ENCODE measurements at places on chromosomes 16 and 17.

GRCh38 chr16:86911437-86911958 lies 333.1 kb downstream of the FOXL1 start:
- DNase-seq = no peak

DNA sequence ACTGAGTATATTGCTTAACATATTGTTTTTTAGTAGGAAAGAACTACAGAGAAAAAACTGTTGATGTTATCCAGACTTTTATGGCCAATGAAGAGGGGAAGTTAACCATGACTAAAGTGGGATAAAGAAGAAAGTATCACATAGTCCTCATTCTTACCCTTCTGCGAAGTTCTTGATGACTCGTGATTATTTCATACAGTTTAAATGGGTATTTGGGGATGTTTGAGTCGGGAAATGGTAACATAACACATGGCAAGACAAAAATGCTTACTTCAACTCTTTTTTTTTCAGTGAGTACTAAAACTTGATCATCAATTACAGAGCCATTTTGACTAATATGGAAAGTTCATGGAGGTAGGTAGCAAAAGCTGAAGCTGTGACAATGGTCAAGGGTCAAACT lies 4.9 kb downstream of the POLG2 start:
- DNase-seq = no peak

DNA sequence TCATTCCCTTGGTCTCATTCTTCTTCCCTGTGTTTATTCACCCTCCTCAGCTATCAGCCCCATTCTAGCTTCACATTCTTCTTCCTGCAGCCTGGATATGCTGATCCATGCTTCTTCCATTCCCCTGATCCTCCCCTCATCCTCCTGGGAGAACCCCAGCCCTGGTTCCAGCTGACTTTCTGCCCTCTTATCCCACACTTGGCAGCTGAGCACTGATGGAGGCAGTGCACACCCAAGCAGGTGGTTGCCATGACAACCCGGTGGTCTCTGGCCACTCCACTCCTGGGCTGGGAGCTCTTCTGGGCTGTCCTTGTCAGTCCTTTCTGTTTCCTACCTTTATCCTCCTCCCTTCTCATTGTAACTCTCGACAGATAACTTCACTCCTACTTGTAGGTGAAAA lies 16.7 kb upstream of the TUBG2 start:
- no peak for DNase-seq

- DNase-seq = no peak
Observed at GRCh38 chr16:54288030-54288834, 1.6 kb upstream of the IRX3 start.

GRCh38 chr16:81318711-81319110 lies 3.9 kb downstream of the GAN start:
- no peak for DNase-seq

DNA sequence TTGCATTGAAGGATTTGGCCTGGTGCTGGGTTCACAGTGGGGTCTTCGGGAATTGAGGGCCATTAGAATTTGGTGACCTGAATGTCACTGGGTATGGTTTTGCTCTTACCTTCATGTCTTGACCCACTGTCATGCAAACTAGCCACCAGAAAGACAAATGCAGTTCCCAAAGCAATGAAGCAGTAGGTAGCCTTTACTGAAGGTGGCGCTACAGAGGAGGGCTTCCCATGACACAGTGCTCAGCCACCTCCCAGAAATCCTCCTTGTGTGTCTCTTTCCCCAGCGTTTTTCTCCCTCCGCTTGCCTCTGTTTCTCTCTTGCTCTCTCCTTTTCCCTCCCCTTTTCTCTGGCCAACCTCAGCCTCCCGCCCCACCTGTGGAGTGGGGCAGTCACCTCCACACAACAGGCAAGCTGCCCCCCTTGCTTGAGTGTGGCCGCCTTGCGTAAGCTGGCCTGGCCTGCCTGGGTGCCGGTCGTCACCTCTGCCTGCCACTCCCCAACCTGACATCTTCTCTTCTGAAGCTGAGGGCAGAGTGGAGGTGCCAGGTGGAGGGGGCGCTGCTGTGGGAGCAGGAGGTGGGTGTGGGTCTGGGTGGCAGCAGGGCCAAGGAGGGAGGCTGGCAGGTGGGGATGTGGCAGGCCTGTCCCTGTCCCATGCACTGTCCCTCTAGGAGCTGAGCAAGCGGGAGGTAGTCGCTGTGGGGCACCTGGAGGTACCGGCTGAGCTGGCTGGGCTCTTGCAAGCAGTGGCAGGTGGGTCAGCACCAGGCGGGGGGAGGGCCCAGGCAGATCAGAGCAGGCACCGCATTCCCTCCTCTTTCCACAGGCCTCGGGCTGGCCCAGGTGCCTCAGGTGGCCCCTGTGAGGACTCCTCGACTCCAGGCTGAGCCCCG lies 34.7 kb downstream of the MYO15A start:
- no peak for DNase-seq

- DNase-seq = no peak
Observed at GRCh38 chr16:72983728-72984350, 64.1 kb downstream of the ZFHX3 start.

GRCh38 chr16:46922239-46922638 lies 38.1 kb downstream of the GPT2 start:
- DNase-seq = no peak

DNA sequence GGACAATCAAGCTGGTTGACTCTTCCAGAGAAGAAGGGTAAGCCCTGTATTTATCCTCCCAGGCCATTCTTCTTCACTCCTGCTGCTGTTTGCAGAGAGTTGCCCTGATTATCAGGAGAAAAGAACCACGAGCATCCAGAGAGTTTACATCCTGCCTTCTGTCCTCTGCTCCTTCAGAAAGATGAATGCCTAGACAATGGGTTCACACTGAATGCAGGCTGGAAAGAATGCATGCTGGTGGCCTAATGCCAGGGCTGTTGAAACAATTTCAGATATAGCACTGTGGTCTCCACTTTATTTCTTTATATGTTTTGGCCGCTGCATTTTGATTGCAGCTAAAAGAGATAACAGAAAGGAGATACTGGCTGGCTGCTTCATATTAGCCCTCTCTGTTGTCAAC lies 21.2 kb upstream of the HAS3 start:
- DNase-seq = no peak

DNA sequence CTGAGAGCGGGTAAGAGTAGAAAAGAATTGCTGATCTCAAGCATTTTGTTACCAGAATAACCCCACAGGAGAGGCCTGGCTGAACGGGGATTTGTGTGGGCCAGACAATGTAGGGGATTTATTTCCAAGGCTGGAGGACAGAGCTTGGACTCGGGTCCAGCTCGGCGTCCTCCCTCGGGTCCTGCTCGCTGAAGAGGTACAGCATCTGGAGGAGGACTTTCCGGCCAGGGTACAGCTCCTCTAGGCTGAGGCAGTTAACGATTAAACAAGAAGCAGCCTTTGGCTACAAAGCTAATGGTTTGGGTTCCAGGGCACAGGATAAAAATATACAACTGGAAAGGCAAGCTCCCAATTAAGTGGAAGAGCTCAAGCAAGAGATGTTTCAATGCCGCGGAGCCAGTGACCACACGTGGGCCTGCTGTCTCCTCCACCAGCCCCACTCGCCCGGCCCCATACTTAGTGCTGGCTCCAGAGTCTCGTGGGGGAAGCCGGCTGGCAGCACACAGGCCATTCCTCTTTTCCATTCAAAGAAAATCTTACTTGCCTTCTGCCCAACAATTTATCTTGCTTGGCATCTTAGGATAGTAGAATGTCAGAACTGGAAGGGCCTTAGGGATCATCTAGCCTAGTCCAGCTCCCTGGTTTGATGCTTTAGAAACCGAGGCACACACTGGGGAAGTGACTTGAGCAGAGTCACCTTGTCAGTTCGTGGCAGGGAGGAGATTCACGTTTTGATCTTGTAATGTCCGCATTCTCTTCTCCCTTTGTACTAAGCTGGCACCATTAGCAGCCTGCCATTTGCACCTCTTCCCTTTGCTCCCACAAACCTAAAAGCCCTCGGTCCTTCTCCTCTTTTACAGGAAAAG lies 85.9 kb upstream of the TBX2 start:
- no peak for DNase-seq

GRCh38 chr17:11493936-11494335 lies 104.3 kb upstream of the DNAH9 start:
- no peak for DNase-seq

GRCh38 chr16:5653041-5653440 lies 555.4 kb upstream of the EEF2KMT start:
- no peak for DNase-seq

- DNase-seq = no peak
Observed at GRCh38 chr16:4018391-4018790, 97.9 kb downstream of the ADCY9 start.

- DNase-seq = no peak
Observed at GRCh38 chr17:58204796-58205195, 12.3 kb downstream of the EPX start.

GRCh38 chr17:51322390-51323029 lies 62.2 kb downstream of the UTP18 start:
- peak; percentile 1 for DNase-seq

GRCh38 chr17:81996757-81997441 lies 19.5 kb downstream of the ASPSCR1 start:
- DNase-seq = no peak

DNA sequence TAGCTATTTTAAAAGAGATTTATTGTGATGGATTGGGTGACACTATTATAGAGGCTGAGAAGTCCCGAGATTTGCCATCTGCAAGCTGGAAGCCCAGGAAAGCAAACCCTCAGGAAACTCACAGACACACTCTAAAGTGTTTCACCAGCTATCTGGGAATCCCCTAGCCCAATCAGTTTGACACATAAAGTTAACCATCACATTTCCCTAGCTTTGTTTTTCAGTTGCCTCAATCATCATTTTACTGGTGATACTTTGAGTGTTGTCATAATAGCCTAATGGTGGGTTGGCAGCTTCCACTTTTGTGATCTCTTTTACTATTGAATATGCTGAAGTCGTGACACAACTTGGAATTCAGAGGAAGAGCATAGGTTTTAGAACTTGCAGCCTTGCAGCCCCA lies 1.8 kb downstream of the SGF29 start:
- DNase-seq = no peak

DNA sequence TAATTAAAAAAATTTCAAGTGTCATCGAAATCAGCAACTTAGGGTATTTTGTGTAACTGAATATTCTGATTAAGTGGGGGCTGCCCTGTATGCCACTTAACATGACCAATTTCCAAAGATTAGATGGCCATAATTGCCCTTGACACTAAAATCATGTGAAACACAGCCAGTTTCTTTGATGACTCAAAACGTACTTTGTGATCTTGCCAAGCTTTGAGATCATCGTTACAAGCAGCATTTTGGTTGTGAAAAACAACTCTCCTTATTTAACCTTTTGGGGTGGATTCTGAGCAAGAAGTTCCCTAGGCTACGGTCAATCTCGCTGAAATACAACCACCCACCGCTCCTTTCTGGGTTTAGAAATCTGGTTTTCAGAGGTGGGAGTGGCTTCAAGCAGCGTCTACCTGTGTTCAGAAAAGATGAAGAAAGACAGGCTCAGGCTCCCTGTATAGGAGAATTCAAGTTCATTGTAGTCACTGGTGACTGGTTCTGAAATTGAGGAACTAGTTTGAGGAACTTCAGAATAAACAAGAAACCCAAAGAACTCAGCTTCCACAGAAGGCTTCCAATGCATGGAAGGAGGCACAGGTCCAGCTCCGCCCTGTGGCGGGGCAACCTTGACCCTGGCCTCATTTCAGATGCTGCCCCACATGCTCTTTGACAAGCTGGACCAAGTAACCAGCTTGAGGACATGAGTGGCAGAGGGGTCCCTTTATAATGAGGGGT lies 9.4 kb downstream of the MAP3K14 start:
- no peak for DNase-seq

GRCh38 chr16:80997139-80997798 lies 9.4 kb downstream of the CMC2 start:
- no peak for DNase-seq

- peak; percentile 87 for DNase-seq
Observed at GRCh38 chr16:2927010-2927646, 15.4 kb downstream of the FLYWCH1 start.

- no peak for DNase-seq
Observed at GRCh38 chr17:1898332-1898731, 68.5 kb downstream of the RPA1 start.

GRCh38 chr16:64131423-64131822 lies 990.4 kb downstream of the CDH11 start:
- no peak for DNase-seq

DNA sequence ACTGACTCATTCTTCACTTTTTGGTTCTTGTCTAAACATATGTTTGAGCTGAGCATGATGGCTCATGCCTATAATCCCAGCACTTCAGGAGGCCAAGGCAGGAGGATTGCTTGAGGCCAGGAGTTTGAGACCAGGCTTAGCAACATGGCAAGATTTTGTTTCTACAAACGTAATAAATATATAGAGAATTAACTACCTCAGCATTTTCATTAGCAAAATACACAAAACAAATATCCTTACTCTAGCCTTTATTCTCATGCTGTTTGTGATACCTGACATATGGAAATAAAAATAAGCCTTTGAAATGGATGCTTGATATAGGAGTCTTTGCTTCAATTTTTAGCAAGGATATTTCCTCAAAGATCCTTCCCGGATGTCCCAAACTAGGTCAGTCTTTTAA lies 132.8 kb downstream of the ABCC1 start:
- no peak for DNase-seq

DNA sequence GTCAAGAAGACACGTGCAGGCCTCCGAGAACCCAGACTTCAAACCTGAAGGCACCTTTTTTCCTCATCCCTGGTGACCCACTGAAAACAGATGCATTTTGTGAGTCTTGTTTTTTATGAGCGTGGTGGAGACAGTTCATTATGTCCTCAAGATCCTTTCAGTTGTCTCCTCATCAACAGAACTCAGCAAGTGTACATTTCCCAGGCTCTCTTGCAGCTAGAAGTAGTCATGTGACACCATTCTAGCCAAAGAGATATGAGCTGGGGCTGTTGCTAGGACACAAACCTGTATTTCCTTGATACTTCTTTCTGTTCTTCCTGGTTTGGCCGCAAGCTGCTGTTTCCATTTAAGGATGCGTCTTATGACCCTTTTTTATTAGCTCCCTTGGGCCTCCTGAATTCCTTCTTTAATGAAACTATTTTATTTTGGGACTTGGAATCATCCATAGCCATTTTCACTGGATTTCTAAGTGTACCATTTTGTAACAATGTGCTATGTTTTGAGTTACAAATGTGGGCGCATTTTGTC lies 135.7 kb upstream of the FOXF1 start:
- DNase-seq = no peak

GRCh38 chr17:56045872-56046271 lies 107.4 kb upstream of the ANKFN1 start:
- DNase-seq = no peak

- no peak for DNase-seq
Observed at GRCh38 chr16:24850289-24850938, 4.7 kb downstream of the SLC5A11 start.

- no peak for DNase-seq
Observed at GRCh38 chr16:56451753-56452689, 667 bp downstream of the OGFOD1 start.

Measured in NCI-H1930 (cell line).